Activated CD8-positive, alpha-beta T cell treated with anti-CD3 and anti-CD28 coated beads for 36 hours (primary cell): ENCODE measurements at places on chromosomes 2 and 18. TPM values are rescaled to one million over a fixed set of nuclear protein-coding genes. Genes with fewer than 3 reads are reported as not detected.
A peak's percentile ranks its signal among the peaks of the same experiment; 100 is the strongest.

Gene GPAT2
- total RNA-seq, result 10.2 TPM

GRCh38 chr2:224780106-224780505, 63.9 kb upstream of the CCDC195 start:
- peaks cover 37% of the 10 kb centered on the region for H3K36me3 ChIP-seq
- H3K4me3 ChIP-seq, result no peak overlapping the region
- H3K27me3 ChIP-seq, result no peaks in the 10 kb centered on the region
- H3K27ac ChIP-seq, result peak overlapping the region; percentile 39

GRCh38 chr18:63681449-63682340, 20.0 kb upstream of the SERPINB3 start:
- no peaks in the 10 kb centered on the region for H3K36me3 ChIP-seq
- no peak overlapping the region for H3K4me3 ChIP-seq
- no peaks in the 10 kb centered on the region for H3K4me1 ChIP-seq
- no peak overlapping the region for H3K27ac ChIP-seq
- H3K27me3 ChIP-seq, result peaks cover 3% of the 10 kb centered on the region

GRCh38 chr2:240701091-240701735, 9.5 kb downstream of the AQP12A start:
- no peak for DNase-seq
- no peaks in the 10 kb centered on the region for H3K36me3 ChIP-seq
- no peak overlapping the region for H3K27ac ChIP-seq
- peaks cover 11% of the 10 kb centered on the region for H3K27me3 ChIP-seq

Gene GREB1
- total RNA-seq, result 1.5 TPM

Gene SS18
- total RNA-seq, result 38.2 TPM

DNA sequence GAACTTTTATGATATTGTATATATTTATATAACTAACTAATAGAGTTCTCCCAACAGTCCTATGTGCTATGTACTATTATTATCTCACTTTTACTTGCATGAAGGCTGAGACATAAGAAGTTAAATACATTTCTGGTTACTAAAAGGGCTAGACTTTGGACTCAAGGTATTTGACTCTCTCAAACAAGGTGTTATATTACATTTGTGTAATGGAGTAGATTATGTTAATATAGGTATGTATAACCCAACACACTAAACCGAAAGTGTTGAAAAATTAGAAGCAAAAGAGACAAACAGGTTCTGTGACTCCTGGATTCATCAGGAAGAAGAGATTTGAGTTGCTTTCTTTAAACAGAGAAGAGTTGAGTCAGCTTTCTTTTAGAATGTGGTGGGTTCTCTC, 733.6 kb upstream of the ZEB2 start:
- no peak for DNase-seq
- no peaks in the 10 kb centered on the region for H3K4me1 ChIP-seq
- H3K4me3 ChIP-seq, result no peak overlapping the region

- peaks cover 26% of the 10 kb centered on the region for H3K27me3 ChIP-seq
- peaks cover 6% of the 10 kb centered on the region for H3K4me1 ChIP-seq
- H3K4me3 ChIP-seq, result no peak overlapping the region
- no peaks in the 10 kb centered on the region for H3K36me3 ChIP-seq
- no peak overlapping the region for H3K27ac ChIP-seq
- no peak for DNase-seq
Observed at GRCh38 chr18:72539901-72540300, 4.2 kb downstream of the CBLN2 start.

Gene CYS1
- total RNA-seq, result 0.11 TPM

- DNase-seq, result no peak
- no peak overlapping the region for H3K4me3 ChIP-seq
- H3K36me3 ChIP-seq, result peaks cover 54% of the 10 kb centered on the region
- no peaks in the 10 kb centered on the region for H3K27me3 ChIP-seq
Observed at GRCh38 chr2:135074216-135074615, 22.1 kb downstream of the RAB3GAP1 start.

- H3K27ac ChIP-seq, result no peak overlapping the region
- no peak for DNase-seq
- H3K27me3 ChIP-seq, result no peaks in the 10 kb centered on the region
Observed at GRCh38 chr2:55805686-55806085, 112.0 kb upstream of the PNPT1 start.

Gene ACTG2
- total RNA-seq, result 0.27 TPM

Gene ACTR1B
- total RNA-seq, result 150 TPM

Gene ALK
- total RNA-seq, result not detected

Gene CFAP221
- total RNA-seq, result not detected

Gene DSG4
- not detected for total RNA-seq

DNA sequence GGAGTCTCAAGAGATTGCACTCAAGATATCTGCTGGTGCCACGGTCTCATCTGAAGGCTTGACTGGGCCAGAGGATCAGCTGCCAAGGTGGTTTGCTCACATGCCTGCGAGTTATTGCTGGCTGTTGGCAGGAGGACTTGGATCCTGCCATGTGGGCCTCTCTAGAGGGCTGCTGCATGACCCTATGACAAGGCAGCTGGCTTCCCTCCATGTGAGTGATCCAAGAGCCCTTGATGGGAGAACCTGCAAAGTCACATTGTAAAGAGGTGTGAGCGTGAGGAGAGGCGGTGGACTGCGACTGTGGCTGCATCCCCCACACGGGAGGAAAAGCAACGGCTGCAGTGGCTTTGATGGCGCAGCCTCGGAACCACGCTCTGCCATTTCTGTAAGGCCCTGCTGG, 4.0 kb upstream of the ALLC start:
- peaks cover 13% of the 10 kb centered on the region for H3K4me1 ChIP-seq
- no peak for DNase-seq
- H3K36me3 ChIP-seq, result no peaks in the 10 kb centered on the region
- no peak overlapping the region for H3K27ac ChIP-seq
- H3K4me3 ChIP-seq, result no peak overlapping the region

- no peaks in the 10 kb centered on the region for H3K36me3 ChIP-seq
- DNase-seq, result no peak
- H3K27me3 ChIP-seq, result peaks cover 5% of the 10 kb centered on the region
- no peak overlapping the region for H3K4me3 ChIP-seq
- H3K4me1 ChIP-seq, result no peaks in the 10 kb centered on the region
- no peak overlapping the region for H3K27ac ChIP-seq
Observed at GRCh38 chr2:232887171-232887850, 17.2 kb downstream of the SNORC start.

- no peaks in the 10 kb centered on the region for H3K27me3 ChIP-seq
- H3K36me3 ChIP-seq, result no peaks in the 10 kb centered on the region
- H3K4me3 ChIP-seq, result no peak overlapping the region
- peaks cover 15% of the 10 kb centered on the region for H3K4me1 ChIP-seq
- peak; percentile 40 for DNase-seq
- H3K27ac ChIP-seq, result no peak overlapping the region
Observed at GRCh38 chr2:101361522-101361921, 25.8 kb downstream of the CREG2 start.

Gene CLEC4F
- not detected for total RNA-seq

Gene CXCR1
- total RNA-seq, result not detected

Gene SLC40A1
- 1.5 TPM for total RNA-seq

Gene CFC1
- total RNA-seq, result not detected

- no peaks in the 10 kb centered on the region for H3K4me1 ChIP-seq
- no peak overlapping the region for H3K27ac ChIP-seq
- no peak overlapping the region for H3K4me3 ChIP-seq
Observed at GRCh38 chr2:162828545-162828944, 10.0 kb downstream of the KCNH7 start.

Gene GALR1
- total RNA-seq, result not detected

DNA sequence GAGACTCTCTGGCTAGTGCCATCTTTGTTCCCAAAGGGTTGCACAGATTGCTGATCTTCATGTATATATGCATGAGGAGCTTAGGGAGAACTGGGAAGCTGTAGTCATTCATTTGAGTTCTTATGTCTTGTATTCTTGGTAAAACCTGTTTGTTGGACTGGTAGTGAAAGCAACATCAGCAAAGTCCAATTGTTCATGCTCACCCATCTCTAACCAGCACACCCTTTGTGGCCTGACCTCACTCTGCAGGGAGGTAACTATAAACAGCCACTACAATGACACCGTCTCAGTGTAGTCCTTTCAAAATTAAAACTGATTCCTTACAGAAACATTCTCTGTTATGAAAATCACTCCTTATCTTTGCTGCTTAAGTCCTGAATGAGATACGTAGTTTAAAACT, 13.9 kb upstream of the LMAN1 start:
- peaks cover 33% of the 10 kb centered on the region for H3K27me3 ChIP-seq
- no peak overlapping the region for H3K27ac ChIP-seq
- no peak for DNase-seq
- no peaks in the 10 kb centered on the region for H3K36me3 ChIP-seq
- H3K4me1 ChIP-seq, result peaks cover 7% of the 10 kb centered on the region
- H3K4me3 ChIP-seq, result no peak overlapping the region

- peaks cover 16% of the 10 kb centered on the region for H3K4me1 ChIP-seq
- no peaks in the 10 kb centered on the region for H3K36me3 ChIP-seq
- no peak for DNase-seq
- no peaks in the 10 kb centered on the region for H3K27me3 ChIP-seq
Observed at GRCh38 chr18:2513616-2514015, 57.7 kb downstream of the METTL4 start.

Gene CD8B2
- total RNA-seq, result 3.9 TPM

- H3K4me1 ChIP-seq, result no peaks in the 10 kb centered on the region
- H3K36me3 ChIP-seq, result no peaks in the 10 kb centered on the region
- no peak overlapping the region for H3K27ac ChIP-seq
- H3K4me3 ChIP-seq, result no peak overlapping the region
Observed at GRCh38 chr18:11047156-11047555, 102.2 kb downstream of the PIEZO2 start.

Gene C2orf74
- 14.0 TPM for total RNA-seq

GRCh38 chr2:241724975-241725870, 9.2 kb upstream of the D2HGDH start:
- H3K27me3 ChIP-seq, result no peaks in the 10 kb centered on the region
- DNase-seq, result no peak
- H3K4me1 ChIP-seq, result peaks cover 7% of the 10 kb centered on the region
- no peak overlapping the region for H3K27ac ChIP-seq
- peaks cover 40% of the 10 kb centered on the region for H3K36me3 ChIP-seq
- no peak overlapping the region for H3K4me3 ChIP-seq

- DNase-seq, result no peak
- H3K4me1 ChIP-seq, result peaks cover 7% of the 10 kb centered on the region
- no peak overlapping the region for H3K27ac ChIP-seq
Observed at GRCh38 chr2:85959185-85959584, 70.4 kb upstream of the ST3GAL5 start.

Gene ZNF516
- 10.5 TPM for total RNA-seq

Gene ANKRD36
- 27.3 TPM for total RNA-seq

DNA sequence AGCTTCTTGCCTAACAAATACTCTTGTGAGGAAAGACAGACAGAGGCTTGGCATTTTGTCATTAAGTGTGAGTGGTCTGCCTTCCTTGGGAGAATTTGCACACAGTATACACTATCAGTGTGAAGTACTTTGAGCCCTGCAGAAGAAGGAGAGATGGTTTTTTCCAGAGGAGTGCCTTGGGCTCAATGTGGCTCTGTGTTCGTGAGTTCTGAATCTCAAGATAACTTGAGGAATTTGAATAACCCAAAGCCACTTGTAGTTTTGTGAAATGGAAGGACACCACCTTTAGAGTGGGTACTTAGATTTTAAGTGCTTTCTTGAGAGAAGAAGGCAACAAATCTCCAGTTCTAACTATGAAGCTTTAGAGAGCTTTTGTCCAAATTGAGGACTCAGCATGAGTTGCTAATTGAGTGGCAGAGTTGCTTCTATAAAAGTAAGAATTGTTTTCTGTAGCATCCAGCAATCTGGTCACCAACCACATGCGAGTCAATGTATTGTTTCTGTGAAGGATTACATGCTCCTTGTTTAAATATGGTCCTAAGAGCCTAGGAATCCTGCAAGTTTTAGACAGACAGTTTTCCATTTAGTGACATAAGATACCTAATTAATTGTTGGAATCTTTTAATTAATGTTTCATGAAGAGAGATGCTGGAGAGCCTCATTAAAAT, 68.3 kb downstream of the BABAM2 start:
- H3K27ac ChIP-seq, result peak overlapping the region; percentile 66
- DNase-seq, result no peak
- no peaks in the 10 kb centered on the region for H3K27me3 ChIP-seq
- H3K36me3 ChIP-seq, result peaks cover 22% of the 10 kb centered on the region

DNA sequence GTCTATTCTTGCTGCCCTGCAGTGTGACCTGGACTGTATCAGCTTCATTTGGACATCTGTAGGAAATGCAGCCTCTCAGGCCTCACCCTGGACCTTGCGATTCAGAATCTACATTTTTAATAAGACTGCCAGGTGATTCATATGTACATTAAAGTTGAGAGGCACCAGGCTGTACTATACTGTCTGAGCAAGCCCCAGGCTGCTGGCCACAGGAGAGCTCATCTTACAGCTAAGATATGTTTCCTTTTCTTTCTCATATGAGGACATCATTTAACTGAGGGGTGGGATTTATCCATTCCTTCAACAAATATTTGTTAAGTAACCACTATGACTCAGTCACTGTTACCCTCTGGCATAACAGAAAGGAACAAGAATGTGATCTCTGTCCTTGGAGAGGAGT, 78.2 kb upstream of the GCFC2 start:
- DNase-seq, result no peak
- no peak overlapping the region for H3K27ac ChIP-seq
- no peak overlapping the region for H3K4me3 ChIP-seq
- no peaks in the 10 kb centered on the region for H3K36me3 ChIP-seq
- H3K27me3 ChIP-seq, result peaks cover 8% of the 10 kb centered on the region

Gene UCN
- total RNA-seq, result 2.5 TPM

Gene NT5C1B
- not detected for total RNA-seq

DNA sequence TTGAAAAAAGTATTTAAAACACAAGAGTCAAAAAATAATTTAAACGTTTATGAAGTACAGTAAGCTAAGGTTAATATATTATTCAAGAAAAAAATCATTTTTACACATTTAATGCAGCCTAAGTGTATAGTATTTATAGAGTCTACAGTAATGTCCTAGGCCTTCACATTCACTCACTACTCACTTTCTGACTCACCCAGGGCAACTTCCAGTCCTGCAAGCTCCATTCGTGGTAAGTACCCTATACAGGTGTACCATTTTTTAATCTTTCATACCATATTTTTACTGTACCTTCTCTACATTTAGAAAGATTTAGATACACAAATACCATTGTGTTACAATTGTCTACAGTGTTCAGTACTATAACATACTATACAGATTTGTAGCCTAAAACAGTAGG, 20.9 kb upstream of the RPRD1A start:
- no peak overlapping the region for H3K27ac ChIP-seq
- DNase-seq, result no peak
- no peaks in the 10 kb centered on the region for H3K27me3 ChIP-seq
- no peak overlapping the region for H3K4me3 ChIP-seq
- peaks cover 12% of the 10 kb centered on the region for H3K4me1 ChIP-seq

DNA sequence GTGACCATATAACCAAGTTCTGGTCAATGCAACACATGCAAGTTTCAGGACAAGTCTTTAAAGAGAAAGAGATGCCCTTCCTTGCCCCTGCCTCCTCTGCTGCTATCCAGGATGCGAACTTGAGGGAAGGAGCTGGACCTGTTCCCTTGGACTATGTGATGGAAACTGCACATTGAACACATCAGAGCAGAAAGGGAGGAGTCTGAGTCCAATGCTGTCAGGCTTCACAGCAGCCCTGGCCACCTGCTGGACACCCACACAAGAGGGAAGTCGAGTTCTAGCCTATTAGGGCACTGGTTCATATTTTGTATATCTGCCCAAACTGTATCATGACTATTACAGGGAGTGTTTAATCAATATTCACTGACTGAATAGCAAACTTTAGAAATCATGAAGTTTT, 38.3 kb upstream of the TEX51 start:
- no peaks in the 10 kb centered on the region for H3K36me3 ChIP-seq
- H3K4me3 ChIP-seq, result no peak overlapping the region
- H3K4me1 ChIP-seq, result no peaks in the 10 kb centered on the region
- peaks cover 4% of the 10 kb centered on the region for H3K27me3 ChIP-seq
- no peak overlapping the region for H3K27ac ChIP-seq

Gene NEU2
- not detected for total RNA-seq

GRCh38 chr2:50337944-50338343, 694.0 kb downstream of the NRXN1 start:
- H3K27ac ChIP-seq, result no peak overlapping the region
- no peaks in the 10 kb centered on the region for H3K27me3 ChIP-seq
- no peak overlapping the region for H3K4me3 ChIP-seq
